Hindlimb muscle (tissue), 1 donor: ENCODE measurements at places on chromosomes 7 and 10. TPM values are rescaled to one million over a fixed set of nuclear protein-coding genes. Genes with fewer than 3 reads are reported as not detected.
A peak's percentile ranks its signal among the peaks of the same experiment; 100 is the strongest.

ZNF365 gene
- polyA plus RNA-seq, result not detected

OR2A12 gene
- not detected for polyA plus RNA-seq

AUTS2 gene
- 80.5 TPM for polyA plus RNA-seq

SNX13 gene
- polyA plus RNA-seq, result 19.9 TPM

HPSE2 gene
- not detected for polyA plus RNA-seq

SH2D4B gene
- 0.10 TPM for polyA plus RNA-seq

DNA sequence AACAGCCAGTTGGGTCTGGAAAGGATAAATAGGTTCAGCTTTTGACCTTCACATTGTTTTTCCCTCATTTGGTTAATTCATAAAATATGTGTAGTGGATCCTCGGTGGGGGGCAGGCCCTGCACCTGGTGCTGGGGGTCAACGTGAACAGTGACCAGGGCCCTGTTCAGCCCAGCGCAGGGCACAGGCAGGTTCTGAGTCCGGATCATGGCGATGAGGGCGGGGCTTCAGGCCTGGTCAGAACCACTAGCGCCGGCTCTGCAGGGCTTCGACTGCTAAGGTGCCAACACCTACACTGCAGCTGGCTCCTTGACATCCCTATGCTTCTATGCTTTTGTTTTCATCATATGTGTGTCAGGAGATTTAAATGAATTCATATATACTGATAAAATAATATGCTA is 177.7 kb downstream of the CXCL12 start:
- no peak for DNase-seq

ERVW-1 gene
- polyA plus RNA-seq, result 1.8 TPM

TUBAL3 gene
- polyA plus RNA-seq, result not detected

CCL24 gene
- polyA plus RNA-seq, result not detected

GRCh38 chr7:30727061-30727945 is 24.6 kb upstream of the INMT start:
- DNase-seq, result no peak

CROT gene
- polyA plus RNA-seq, result 9.6 TPM

DNA sequence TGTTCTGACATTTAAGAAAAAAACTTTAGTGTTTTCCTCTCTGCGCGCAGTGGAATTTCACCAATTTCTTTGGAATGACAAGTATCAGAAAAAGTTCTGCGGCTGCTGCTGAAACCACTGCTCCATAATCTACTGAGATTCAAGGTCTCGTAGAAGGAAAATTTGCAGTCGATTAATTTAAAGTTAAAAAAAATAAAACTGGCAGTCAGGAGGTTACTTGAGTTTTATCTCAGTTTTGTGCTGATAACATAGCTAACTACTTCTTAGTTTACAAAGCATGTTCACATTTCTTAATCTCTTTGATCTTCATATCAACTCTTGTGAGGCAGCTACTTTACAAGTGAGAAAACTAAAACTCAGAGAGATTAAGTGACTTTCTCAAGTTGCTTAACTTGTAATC is 18.2 kb upstream of the CALD1 start:
- no peak for DNase-seq

PCDH15 gene
- polyA plus RNA-seq, result 1.0 TPM

DNA sequence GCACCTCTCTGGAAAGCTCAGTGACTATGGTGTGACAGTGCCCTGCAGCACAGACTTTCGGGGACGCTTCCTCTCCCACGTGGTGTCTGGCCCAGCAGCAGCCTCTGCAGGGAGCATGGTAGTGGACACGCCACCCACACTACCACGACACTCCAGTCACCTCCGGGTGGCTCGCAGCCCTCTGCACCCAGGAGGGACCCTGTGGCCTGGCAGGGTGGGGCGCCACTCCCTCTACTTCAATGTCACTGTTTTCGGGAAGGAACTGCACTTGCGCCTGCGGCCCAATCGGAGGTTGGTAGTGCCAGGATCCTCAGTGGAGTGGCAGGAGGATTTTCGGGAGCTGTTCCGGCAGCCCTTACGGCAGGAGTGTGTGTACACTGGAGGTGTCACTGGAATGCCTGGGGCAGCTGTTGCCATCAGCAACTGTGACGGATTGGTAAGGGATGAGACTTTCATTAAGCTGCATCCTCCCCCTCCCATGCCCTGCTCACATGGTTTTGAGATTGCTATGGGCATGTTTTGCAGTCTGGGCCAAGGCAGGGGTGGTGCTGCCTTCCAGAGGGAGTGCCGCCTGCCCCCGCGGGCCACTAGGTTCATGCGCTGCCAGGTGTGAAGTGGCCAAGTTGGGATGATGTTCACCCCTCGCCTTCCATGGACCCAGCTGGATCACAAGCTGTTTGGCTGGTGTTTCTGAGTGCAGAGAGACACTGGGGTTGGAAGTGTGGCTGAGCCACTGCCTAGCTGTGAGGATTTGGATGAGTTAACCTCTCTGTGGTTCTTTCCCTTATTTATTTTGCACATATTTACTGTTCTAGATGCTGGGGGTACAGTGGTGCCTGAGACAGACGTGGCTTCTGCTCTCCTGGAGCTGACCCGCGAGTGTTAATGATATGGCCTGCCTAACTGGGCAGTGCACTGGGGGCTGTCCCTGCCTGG is 2.5 kb downstream of the ADAMTS14 start:
- DNase-seq, result no peak

- peak; percentile 13 for DNase-seq
Observed at GRCh38 chr7:146423446-146423845, 306.8 kb downstream of the CNTNAP2 start.

ELFN1 gene
- polyA plus RNA-seq, result 6.7 TPM

DNA sequence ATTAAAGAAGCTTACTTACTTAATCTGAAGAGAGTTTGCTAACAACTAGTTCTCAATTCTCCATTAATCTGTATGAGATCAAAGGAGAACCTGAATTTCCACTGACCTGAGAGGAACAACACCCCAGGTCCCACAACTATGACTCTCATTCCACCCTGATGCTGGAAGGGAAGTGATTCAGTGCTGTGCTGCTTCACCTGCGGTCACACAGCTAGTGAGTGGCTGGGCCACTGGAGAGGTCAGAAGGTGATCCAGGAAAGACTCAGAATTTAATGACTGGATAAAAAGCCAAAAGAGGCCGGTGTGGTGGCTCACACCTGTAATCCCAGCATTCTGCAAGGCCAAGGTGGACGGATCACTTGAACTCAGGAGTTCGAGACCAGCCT is 23.6 kb downstream of the SORBS1 start:
- no peak for DNase-seq

LIPK gene
- polyA plus RNA-seq, result not detected

- DNase-seq, result no peak
Observed at GRCh38 chr10:4382811-4383210, 443.2 kb upstream of the AKR1E2 start.

RGS10 gene
- polyA plus RNA-seq, result 35.5 TPM

DNA sequence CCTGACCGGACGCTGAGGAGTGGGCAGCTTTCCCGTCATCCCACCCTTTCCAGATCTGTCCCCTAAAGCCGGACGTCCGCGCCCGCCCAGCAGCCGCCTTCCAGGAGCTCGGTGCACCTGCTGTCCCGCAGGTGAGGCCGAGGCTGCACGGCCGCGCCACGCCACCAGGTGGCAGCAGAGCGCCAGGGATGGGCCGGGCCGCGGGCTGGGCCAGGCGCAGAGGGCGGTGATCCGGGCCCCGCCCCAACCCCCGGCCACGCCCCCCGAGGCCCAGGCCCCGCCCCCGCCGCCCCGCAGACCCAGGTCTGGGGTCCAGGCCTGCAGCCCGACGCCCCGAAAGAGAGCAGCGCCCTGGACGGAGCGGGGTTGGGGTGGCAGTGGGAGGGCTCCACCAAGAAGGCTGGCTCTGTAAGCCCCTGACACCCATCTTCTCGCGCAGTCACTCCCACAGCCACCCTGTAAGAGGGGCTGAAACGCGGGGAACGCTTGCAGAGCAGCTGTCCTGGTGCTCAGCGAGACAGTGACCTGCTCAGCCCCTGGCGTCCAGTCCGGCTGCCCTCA is 32.2 kb downstream of the FOXL3 start:
- peak; percentile 45 for DNase-seq

HECW1 gene
- 0.14 TPM for polyA plus RNA-seq

GRCh38 chr7:112157072-112157471 is 49.1 kb downstream of the DOCK4 start:
- DNase-seq, result no peak

PRLHR gene
- polyA plus RNA-seq, result not detected

GRCh38 chr7:89798599-89798996 is 355.7 kb upstream of the STEAP1 start:
- DNase-seq, result no peak

DNA sequence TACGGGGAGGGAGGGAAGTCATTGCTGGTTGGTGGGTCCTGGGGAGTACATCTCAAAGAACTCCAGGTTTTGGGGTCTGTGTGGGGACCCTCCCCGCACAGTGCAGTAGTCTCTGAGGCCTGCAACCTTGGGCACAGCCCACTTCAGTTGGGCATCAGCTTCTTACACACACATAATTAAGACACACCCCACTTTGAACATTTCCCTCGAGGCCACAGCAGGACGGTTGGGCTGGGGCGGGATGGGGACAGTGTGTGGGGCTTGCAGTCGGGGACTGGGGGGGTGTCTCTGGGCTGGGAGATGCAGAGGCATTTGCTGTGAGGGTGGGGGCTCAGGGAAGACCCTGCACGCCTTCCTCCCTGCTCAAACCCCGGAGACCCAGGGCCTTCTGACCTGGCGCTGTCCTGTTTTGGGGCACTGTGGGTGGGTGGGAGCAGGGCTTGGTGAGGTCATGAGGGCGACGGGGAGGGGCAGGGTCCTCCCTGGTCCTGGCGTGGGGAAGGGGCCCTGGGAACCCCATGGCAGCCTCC is 1.3 kb downstream of the LFNG start:
- no peak for DNase-seq

- DNase-seq, result no peak
Observed at GRCh38 chr10:103833731-103834365, 21.5 kb downstream of the SH3PXD2A start.

NPTX2 gene
- 6.9 TPM for polyA plus RNA-seq

- no peak for DNase-seq
Observed at GRCh38 chr7:78022165-78022564, 223.6 kb downstream of the PHTF2 start.

- DNase-seq, result no peak
Observed at GRCh38 chr10:17394854-17395253, 59.5 kb downstream of the ST8SIA6 start.

- DNase-seq, result no peak
Observed at GRCh38 chr7:73896454-73896853, 35.5 kb downstream of the TMEM270 start.

CTAGE6 gene
- not detected for polyA plus RNA-seq

GRCh38 chr7:69457595-69458504 is 140.4 kb upstream of the AUTS2 start:
- DNase-seq, result peak; percentile 79

FAM25A gene
- not detected for polyA plus RNA-seq

GRCh38 chr7:33157311-33157710 is 27.9 kb downstream of the BBS9 start:
- DNase-seq, result peak; percentile 15

EFCAB10 gene
- 0.93 TPM for polyA plus RNA-seq
